ENCODE measurements at places on chromosomes 4 and X.

- DNase-seq, result no peak
Measured at GRCh38 chr4:2058264-2059045, 672 bp upstream of the NAT8L start.

- no peak for DNase-seq
Measured at GRCh38 chr4:15665753-15666365, 10.7 kb upstream of the FBXL5 start.

DNA sequence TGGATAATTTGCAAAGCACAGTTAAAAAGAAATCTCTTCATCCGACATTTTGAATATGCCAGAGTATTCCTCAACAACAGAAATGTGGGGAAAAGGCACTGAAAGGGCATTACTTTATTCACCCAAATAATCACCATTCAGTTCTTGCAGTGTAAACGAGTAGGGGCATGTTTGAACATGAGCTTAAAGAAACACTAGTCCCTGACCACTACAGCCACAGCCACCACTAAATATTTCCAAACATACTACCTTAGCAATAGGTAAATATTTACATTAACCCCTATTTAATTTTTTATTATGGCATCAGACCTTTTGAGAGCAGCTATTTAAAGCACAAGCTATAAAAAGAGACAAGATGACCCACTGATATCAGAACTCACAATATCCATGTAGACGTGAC, 27.6 kb downstream of the MCF2 start:
- DNase-seq, result no peak

- no peak for DNase-seq
Measured at GRCh38 chr4:1547131-1547855, 136.8 kb downstream of the FAM53A start.

GRCh38 chr4:140252141-140252741, 98.3 kb upstream of the MAML3 start:
- DNase-seq, result no peak

DNA sequence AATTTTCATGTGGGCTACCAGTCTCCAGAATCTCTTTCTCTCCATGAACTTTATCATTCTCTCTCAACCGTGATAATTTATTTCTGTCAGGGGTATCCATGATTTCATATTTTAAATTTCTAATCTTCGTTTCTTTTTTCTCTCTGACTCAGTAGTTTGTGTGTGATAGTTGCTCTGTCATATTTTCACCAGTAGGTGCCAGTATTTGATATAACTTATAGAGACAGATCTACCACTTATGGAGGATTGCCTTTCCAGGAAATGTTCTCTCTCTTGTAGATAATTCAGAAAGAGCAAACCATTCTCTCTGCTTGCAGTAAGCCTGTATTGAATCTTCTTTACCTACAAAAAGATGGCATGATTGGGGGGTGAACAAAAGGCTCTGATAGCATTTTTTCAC, 79.3 kb upstream of the DYNLT3 start:
- no peak for DNase-seq

DNA sequence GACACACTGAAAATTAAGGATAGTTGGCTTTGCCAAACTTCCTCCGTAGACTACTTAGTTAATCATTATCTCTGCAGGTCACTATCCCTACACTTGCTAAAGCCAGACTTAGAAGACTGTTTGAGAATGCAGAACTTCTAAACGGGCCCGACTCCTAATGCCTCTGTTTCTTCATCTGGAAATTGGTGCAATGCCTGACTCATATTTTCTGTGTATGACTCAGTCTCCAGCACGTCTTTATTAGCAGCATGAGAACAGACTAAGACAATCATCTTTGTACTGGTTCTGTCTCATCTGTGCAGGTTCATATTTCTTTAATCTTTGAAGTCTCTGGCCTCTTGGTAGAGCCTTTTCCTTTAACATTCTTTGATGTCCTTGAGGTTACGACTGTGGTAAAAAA, 411.9 kb upstream of the ACTRT1 start:
- DNase-seq, result no peak

- no peak for DNase-seq
Measured at GRCh38 chrX:75181721-75182120, 25.6 kb upstream of the ABCB7 start.

- no peak for DNase-seq
Measured at GRCh38 chr4:123621072-123621705, 224.6 kb downstream of the SPRY1 start.

DNA sequence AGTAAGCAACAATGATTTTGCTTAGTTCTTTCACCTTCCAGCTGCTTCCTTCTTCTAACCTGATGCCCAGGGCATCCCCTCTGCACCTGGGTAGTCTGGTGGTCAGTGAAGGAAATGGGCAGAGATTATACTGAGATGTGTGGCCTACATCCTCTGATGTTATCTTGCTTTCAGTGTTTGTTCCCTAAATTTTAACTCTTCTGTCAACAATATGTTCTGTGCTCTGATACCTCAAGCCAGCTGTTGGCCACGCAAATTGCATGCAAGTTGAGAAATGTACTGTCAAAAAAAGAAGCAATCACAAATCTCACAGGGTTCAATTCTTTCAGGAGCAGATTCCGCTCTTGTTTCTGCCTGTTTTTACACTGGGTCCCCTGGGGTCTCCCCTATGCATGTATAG, 73.8 kb downstream of the FBXW7 start:
- no peak for DNase-seq

GRCh38 chr4:36178484-36178883, 65.8 kb downstream of the ARAP2 start:
- DNase-seq, result no peak

GRCh38 chr4:13452927-13453579, 31.1 kb downstream of the RAB28 start:
- no peak for DNase-seq

DNA sequence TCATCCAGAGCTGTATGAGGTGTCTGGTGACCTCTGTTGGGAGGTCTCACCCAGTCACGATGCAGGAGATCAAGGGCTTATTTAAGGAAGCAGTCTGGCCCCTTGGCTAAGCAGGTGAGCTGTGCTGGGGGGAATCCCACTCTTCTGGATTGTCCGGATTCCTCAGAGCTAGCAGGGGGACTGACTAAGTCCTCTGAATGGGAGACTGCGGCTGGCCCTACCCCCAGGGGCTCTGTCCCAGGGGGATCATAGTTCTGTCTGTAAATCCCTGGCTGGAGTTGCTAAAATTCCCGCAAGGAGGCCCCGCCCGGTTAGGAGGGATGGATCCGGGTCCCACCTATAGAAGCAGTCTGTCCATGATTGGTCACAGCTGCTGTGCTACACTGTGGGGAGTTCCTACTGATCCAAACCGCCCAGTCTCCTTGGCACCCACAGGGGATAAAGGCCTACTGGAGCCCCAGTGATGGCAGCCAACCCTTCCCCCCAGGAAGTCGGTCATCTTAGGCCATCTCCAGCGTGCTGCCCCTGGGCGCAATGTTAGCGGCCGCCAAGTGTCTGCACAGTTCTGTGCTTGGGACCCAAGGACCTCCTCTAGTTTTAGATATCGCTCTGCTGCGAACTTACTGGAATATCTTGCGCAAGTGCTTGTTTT, 118.2 kb upstream of the KLF8 start:
- DNase-seq, result no peak

DNA sequence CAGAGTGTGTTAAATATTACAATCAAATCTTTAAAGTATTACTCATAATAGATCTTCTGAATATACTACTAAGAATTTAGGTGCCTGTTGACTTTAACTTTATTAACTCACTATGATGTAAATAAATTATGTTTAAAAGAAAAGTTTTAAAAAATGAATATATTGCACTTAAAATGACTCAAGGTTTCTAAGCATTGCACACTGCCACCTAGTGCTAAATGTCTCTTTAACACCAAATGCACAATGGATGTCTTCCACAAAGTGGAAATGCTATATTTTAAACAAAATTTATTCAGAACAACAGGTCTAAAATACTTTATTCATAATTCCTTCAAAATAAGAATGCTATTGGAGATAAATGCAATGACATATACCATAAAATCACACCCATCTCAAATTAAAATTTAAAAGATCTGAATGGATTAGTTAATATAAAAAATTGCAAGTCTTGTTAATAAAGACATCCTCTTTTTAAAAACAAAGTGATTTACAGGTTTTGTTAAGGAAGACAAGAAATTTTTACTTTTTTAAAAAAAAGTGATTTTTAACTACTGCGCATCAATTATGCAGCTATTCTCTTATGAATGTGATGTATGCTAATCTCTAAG, 5.5 kb downstream of the INPP4B start:
- no peak for DNase-seq

- no peak for DNase-seq
Measured at GRCh38 chr4:163598028-163598427, 103.5 kb downstream of the TMA16 start.
